ENCODE measurements at places on chromosomes 4 and X.

GRCh38 chrX:74924449-74925224, 615 bp downstream of the NEXMIF start:
- DNase-seq = peak; percentile 27

DNA sequence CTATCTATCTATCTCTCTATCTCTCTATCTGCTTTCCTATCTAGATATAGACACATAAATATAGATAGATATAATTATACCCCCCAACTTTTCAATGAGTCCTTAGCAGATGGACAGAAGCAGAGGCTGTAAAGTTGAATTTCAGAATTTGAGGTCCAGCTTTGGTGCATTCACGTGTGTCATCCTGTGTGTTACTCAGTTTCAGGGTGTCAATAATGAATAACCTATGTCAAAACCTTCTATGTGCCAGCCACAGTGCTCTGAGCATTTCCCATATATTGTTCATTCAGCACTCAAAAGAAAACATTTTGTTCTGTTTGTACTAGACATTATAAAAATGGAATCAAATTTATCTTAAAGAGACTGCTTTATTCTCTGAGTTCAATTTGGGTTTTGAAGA, 310.0 kb downstream of the ARHGAP24 start:
- no peak for DNase-seq

DNA sequence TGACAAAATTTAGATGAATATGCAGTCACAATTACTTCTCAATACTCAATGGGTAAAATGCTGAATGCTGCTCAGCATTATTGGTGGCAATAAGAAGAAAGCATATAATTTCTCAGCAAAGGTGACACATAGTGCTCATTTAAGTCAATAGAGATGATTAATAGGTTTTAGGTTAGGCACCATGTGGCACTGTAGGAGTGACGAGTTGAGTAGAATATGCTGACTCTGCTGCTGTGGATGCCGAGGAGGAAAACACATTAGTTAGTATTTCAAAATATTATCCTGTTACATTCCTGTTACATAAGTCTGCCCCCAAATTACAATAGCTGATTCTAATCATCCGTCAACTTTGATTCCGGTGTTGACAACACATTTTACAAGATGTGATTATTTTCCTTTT, 13.7 kb upstream of the CXCL5 start:
- no peak for DNase-seq

GRCh38 chr4:43776371-43776770, 672.2 kb downstream of the KCTD8 start:
- DNase-seq = no peak

DNA sequence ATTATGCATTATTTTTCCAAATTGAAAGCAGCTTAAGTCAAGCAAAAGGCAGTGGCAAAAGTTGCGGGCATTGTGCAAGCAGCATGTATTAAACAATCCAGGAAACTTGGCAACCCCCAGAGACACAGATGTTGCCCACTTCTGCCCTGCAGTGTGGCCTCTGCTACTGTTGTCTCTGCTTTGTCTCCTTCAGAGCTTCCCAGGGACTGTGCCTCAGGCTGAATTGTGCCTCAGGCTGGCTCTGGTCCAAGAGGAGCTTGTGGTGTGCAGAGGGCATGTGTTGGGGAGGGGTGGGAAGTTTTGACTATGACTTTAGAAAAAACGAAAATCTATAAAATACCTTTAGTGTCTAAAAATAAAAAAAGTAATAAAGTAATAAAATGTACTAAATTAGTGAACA, 201.4 kb downstream of the CCSER1 start:
- no peak for DNase-seq

- no peak for DNase-seq
Observed at GRCh38 chr4:188647820-188648370, 508.7 kb downstream of the TRIML1 start.

GRCh38 chrX:1218286-1218685, 5.8 kb upstream of the CRLF2 start:
- no peak for DNase-seq

GRCh38 chr4:57064120-57064519, 46.1 kb downstream of the IGFBP7 start:
- DNase-seq = no peak

GRCh38 chr4:150078041-150078578, at the start of gene DCLK2:
TSS of gene DCLK2 (plus strand) at chr4:150078445. CDS start at chr4:150079028, 583 bp downstream.
- peak; percentile 83 for DNase-seq

DNA sequence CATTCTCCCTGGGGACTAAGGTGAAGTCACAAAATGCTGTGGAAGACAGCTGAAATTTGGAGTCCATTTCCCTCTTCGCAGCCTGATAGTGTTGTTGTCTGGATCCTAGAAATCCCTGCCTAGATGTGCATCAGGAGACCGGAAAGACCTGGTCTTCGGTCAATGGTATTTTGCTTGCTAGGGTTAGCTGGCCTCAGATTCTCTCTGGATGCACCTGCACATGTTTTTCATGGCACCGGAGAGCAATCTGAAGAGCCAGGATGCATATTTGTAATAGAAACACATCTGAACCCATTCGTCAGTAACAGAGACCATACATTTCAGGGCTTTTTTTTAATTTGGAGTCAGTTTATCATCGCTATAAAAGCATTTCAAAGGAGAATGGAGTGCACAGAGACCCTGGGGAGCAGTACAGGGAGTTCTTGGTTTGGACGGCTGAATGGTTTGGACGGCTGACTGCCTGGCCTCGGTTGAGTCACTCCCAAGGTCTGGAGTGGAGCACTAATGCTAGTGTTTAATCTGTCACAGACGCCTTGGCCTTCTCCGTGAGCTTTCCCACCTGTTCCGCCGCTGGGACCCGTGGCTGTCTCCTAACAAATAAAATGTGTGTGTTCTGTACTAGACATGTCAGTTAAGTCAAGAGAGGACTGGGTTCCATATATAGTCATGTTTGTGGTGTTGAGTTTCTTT, 7.5 kb upstream of the PDLIM3 start:
- no peak for DNase-seq

DNA sequence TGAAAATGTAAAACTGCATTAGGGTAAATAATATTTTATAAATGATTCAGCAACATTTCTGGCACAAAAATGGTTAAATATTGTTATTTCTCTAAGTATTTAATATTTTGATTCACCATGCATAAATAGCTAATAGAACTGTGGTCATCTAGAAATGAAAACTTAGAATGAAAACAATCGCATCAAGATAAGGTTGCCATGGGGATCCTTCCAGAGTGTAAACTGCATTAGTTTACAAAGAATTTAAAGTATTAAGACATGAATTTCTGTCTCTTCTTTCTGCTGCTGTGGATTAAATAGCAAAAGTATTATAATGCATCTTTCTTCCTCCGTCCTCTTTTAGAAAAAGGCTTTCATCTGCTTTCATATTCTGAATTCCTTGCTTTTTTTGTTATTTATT, 1064.6 kb upstream of the SLIT2 start:
- no peak for DNase-seq

GRCh38 chrX:36609616-36610585, 398.3 kb upstream of the FAM47C start:
- DNase-seq = no peak

GRCh38 chr4:24693636-24694035, 101.7 kb upstream of the SOD3 start:
- no peak for DNase-seq

GRCh38 chr4:21888195-21888976, 60.2 kb downstream of the KCNIP4 start:
- no peak for DNase-seq
